ENCODE measurements at places on chromosomes 11 and 22.

DNA sequence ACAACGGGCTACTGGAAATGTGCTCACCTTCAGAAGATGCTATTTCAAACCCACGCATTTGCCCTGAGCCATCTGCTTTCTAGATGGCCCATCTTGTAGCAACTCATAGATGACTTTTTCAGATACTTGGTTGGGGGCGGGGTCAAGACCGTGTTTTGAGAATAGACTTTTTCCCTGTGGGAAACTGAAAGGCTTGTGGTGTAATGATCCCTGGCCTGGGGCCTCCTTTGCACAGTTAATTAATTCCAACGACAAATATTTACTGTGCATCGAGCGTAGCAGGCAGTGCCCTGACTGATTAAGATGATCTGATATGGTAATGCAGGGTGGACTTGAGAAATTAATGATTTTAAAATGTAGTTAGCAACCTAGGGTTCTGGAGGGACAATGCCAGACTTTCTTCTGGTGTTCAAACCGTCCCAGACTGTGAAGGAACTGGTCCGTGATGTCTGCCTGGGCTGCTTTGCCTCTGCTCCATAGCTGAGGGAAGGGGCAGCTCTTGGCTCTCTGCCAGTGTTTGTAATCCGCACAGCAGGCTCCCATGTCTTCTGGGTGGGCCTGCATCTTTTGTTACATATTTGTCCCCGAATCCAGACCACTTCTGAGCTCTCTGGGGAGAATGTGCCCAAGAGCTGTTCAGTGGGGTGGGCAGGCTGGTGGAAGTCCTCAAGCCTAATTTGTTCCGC, 84.8 kb downstream of the ADAMTS15 start:
- DNase-seq, result no peak

DNA sequence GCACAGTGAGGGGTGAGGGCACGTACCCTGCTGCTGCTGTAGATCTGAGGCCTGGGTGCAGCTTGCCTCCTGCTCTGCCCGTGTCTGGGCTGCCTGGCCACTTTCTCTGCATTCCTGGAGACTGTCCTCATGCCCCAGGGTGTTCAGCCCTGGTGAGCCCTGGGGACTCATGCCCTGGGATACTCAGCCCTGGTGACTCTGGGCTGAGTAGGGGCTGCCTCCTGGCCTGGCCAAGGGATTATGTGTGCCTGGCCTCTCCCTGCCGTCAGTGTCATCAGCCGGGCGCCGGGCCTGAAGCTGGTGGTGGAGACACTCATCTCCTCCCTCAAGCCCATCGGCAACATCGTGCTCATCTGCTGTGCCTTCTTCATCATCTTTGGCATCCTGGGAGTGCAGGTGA, 94.7 kb downstream of the CACNA1I start:
- no peak for DNase-seq

GRCh38 chr11:46743693-46744339, 24.8 kb downstream of the F2 start:
- DNase-seq, result no peak

DNA sequence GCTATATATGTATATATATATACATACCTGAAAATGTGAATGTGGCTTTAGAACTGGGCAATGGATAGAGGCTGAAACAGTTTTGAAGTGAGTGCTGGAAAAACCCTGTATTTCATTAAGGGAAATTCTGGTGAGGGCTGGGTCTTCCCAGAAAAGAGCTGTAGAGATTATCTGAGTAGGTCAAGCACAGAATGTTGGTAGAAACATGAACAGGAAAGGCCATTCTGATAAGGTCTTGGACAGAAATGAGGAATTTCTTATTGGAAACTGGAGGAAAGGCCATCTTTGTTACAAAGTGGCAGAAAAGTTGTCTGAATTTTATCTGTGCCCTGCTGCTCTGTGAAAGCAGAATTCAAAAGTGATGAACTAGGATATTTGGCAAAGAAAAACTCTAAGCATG, 25.4 kb downstream of the RTL6 start:
- no peak for DNase-seq

DNA sequence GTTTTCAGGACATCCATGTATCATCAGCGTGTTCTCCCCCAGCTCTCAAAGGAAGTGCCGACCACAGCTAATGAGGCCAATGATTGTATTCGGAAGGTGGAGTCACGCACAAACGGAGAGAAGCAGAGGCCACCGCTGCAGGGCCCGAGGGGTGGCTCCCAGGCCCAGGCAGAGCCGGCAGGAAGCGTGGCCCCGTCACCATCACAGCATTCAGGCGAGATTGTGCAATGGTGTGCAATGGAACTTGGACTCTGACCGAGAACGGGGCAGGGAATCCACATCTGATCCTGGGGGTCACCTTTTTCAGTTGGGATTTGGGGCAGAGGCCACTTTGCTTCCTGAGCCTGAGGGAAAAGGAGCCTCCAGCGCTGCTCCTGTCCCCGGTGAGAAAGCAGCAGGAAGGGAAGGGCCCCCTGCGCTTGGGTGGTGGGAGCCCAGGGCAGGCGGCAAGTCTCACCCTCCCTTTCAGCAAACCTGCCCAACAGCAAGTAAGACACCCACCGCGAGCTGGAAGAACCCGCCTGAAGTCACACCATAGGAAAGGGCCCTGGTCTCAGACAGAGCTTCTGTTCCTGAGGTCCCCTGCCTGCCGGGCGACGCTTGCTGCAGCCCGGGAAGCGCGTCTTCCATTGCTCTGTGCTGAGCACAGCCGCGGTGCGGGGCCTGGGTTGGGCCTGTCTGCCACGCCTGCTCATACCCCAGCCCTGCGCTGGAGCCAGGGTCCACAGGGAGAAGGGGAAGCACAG, 1430.7 kb downstream of the BRD1 start:
- DNase-seq, result no peak

DNA sequence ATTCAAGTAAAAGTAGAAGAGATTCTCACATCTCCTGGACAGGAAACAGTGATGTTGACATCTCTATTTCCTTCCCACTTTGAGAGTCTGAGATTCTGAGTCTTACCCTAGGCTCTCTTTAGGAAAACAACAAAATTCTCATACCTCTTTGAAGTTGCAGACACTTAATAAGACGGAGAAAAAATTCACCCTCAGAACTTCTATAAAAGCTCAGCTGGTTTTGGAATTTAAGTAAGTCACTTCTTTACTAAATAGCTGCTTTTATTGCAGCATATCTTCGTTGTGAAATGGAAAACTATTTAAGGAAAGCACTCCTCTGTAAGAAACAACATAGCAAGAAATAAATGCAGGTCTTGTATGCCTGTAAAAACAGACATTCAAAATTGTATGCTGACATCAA, 79.1 kb downstream of the MSANTD4 start:
- DNase-seq, result no peak

DNA sequence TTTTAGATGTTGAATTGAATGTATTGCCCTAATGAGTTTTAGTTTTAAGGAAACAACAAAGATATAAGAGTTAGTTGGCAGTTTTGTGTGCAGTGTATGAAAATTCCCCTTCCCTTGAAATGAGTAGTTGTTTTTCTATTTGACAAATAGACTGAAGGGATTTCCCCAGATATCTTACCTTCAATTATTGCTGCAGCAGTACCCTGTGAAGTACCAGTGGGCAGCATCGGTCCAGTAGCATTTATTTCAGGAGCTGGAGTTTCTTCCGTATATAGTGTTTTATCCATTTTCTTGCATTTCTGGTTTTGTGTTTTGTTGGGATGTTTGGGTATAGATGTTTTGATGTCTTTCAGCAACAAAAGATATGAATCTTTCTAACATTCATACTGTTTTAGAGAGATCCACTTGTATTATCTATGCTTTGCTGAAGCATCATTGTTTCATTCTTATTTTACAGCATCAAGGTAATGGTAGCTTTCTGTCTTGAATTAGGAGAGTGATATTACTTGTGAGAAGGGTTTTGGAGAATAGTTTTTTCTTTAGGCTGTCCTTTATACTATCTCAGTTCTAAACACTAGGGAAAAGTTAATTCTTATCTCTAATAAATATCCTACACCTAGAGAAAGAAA, 7.4 kb downstream of the KMT2A start:
- DNase-seq, result no peak

DNA sequence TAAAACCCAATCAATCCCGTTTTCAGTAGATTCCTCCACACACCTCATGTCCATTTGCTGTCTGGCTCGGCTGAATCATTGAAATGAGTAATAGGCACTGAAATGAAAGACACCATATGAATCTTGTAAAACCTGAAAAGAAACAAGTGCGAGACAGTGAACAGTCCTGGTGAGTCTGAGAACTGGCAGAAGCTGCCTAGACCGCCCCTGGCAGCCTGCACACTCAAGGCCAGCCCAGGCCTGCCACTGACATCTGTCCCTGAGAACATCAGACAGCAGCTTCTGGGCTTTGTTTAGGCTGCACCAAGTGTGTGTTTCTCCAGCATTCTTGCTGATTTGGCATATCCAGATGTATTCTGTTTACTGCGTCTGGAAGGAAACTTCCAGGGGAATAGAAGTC, 44.8 kb downstream of the ENDOD1 start:
- no peak for DNase-seq

DNA sequence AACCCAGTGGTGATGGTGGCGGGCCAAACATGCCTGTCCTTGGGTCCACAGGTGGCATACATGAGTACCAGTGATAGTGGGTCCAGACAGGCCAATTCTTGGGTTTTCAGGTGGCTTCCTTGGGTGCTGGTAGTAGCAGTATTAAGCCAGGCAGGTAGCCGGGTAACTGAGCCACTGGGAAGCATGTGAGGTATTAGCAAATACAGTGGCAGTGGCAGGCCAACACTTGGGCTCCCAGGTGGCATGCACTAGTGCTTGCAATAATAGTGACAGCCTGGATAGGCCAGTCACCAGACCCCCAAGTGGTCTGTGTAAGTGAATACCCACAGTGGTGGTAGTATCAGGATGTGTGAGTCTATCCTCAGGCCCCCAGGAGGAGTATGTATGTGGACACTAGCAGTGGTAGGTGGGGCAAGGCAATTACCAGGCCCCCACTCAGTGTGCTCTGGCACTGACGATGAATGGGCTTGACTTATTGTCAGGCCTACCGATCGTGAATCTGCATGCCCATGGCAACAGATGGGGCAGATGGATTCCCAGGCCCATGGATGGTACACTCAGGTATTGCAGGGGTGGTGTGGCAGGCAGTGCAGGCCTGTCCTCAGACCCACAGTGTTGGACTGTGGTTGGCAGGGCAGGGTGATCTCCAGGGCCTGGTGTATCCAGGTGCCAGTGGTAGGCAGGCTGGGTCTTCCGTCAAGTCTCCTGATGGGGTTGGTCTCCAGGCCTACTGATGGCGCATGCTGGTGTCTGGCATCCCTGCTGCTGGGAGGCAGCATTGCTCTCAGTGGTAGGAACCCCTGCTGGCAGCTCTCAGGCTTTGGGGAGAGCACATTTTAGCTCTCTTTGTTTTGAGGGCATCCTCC, 840.7 kb downstream of the FAM181B start:
- DNase-seq, result no peak

GRCh38 chr11:116352881-116353280, 419.9 kb downstream of the BUD13 start:
- DNase-seq, result no peak

DNA sequence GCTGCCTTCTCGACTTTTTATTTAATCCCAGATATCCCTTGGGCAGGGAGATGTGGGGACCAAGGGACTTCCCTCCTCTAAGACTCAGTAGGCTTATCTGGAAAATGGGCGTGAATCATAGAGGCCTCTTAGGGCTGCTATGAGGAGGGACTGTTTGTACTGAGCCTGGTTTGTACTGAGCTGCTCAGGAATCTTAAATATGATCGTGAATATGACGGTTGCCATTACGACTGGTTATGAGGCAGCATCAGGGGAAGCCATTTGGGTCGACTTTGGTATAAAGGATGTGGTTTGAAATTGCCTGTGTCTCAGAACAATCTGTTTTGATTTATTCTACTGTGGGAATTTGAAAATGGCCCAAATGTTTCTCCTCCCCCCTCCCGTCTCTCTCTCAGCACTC, 20.6 kb downstream of the TSPAN18 start:
- no peak for DNase-seq

DNA sequence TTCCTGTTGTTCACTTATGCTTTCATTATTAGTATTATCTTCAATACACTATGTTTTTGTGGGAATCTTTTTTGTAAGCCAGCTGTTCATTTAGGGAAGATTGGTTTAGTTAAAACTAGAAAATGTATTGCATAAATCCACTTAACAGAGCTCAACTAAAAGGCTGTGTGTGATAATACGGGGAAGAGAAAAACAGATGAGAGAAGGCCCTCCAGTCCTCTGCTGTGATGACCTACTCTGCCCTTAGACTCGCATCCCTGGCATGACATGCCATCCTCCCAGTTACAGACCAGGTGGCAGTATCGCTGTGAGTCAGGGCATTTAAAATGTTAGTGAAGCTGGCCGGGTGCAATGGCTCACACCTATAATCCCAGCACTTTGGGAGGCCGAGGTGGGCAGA, 173.4 kb upstream of the TTC12 start:
- no peak for DNase-seq

- DNase-seq, result no peak
Measured at GRCh38 chr22:45942344-45942743, 34.6 kb downstream of the WNT7B start.

DNA sequence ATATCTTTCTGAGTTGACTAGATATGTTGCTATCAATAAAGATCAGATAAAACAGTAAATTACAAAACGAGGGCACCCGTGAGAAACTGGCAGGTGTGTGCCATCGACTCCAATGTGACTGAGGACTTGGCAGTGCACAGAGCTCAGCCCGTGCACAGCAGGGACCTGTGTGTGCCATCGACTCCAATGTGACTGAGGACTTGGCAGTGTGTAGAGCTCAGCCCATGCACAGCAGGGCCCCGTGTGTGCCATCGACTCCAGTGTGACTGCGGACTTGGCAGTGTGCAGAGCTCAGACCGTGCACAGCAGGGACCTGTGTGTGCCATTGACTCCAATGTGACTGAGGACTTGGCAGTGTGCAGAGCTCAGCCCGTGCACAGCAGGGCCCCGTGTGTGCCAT, 347.2 kb upstream of the B3GAT1 start:
- DNase-seq, result no peak

DNA sequence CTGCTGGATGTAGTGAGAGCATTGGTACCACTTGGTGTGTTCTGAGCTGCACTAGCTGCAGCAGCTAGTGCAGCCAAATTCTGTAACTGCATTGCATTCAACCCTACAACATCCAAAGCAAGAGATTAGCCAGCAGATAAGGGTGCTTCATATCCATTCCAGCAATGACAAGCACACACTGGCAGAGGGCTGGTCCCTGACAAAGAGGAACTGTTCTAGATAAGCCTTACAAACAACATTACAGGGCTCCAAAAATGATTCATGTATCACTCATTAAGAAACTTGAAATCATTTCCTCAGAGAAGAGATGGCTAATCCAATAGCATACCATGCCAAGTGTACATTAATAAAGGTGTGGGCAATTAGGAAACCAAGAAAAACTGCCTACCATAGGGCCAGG, 28.4 kb upstream of the RAPSN start:
- no peak for DNase-seq

- no peak for DNase-seq
Measured at GRCh38 chr11:78893996-78894395, 319.3 kb upstream of the NARS2 start.

DNA sequence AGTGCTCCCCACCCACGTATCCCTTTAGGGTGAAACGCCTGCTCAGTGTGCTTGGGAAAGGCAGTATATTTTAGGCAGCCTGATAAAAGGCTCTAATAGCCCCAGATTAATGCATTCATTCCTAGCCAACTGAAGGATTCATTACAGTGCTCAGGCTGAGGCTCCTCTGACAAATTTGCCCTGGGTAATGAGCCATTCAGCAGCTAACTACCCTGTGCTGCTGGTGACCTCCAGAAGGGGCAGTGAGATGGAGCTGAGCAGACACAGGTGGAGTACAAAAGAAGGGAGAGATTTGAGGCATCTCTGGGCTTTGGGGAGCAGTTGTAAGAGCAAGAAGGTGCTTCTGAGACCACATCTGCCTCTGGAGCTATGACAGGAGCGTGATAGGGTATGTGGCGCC, 817.0 kb downstream of the NTM start:
- DNase-seq, result no peak

GRCh38 chr11:119207415-119207960, 1.3 kb downstream of the CBL start:
- no peak for DNase-seq
